ENCODE measurements at places on chromosomes 4 and X.

DNA sequence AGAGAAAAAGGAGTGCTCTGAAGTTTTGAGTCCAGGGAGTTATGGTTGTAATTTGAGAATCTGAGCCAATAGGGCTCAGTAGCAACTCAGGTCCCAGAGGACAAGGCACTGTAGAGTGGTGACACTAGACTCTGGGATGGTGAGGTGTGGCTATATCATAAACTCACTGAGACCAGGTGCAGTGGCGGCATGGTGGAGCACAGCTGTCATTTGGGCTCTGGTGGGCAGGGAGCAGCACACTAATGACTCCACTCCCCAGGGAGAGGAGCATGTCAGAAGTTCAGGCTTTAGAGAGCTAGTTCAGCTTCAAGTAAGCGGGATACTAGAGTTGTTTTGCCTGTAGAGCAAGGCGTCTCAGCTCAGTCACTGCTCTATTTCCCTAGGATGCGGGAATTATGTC lies 165.4 kb upstream of the USP38 start:
- no peak for DNase-seq

GRCh38 chrX:38651625-38652601 lies 90.6 kb downstream of the TSPAN7 start:
- DNase-seq = no peak

DNA sequence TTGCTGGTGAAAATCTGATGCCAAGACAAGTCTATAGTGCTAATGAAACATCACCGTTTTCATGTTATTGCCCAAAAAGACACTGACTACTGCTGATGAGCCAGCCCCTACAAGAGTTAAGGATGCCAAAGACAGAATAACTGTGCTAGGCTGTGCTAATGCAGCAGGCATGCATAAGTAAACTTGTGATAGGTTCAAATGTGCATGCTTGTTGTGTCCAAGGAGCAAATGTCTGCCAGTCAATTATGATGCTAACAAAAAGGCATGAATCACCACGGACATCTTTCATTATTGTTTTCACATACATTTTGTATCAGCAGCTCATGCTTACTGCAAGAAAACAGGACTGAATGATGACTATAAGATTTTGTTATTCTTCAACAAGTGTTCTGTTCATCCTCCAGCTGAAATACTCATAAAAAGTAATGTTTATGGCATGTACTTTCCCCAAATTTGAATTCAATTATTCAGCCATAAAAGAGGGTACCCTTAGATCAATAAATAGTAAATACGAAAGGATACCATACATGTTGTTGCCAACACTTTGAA lies 306.9 kb upstream of the ARSJ start:
- DNase-seq = no peak

DNA sequence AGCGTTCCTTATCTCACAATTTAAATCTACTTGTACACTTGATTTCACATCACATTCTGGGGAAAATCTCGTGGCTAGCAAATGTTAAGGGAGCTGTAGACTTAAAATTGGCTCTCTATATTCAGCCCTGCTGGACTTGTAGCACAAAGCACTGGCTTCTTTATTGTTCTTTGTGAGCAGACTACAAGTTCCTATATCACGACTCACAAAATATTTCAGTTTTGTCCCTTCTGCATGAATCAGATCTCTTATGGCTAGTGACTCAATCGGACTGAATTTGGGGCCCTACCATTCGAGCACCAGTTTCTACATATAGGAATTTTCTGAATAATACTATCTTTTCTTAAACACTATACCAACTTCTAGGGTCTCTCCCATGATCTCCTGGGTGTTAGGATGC lies 390.1 kb downstream of the ADAM29 start:
- no peak for DNase-seq

DNA sequence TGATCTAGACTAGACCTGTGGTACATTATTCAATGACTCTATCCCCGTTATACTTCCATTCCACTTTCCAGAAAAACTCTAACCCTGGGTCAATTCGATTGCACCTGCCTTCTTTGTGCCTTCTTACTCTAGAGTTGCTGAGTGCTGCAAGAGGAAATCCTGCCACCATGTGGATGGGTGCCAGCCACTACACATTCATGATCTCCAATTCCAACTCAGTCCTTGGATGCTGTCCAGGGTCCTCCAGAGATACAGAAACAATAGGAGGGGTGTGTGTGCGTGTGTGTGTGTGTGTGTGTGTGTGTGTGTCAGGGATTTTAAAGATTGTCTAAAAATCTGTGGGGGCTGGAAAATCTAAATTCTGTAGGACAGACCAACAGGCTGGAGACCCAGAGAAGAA lies 42.9 kb upstream of the INTS6L start:
- DNase-seq = peak; percentile 84

DNA sequence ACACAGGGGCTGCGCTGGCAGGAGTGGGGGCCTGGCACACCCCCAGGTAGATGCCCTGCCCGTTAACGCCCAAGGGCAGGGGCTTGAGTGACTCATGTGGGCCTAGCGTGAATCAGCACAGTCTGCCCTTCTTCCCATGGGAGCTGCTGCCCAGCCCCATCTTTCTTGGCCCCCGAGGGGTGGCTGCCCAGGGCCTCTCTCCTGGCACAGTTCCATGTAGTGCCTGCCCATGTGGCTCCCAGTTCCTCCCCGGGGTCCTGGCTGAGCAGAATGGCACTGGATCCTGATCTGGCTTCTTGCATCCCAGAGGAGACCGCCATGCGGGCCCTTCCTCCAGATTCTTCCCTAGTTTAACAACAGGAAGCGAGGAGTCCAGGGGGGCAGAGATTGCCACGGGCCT lies 2.1 kb upstream of the AVPR2 start:
- DNase-seq = no peak

DNA sequence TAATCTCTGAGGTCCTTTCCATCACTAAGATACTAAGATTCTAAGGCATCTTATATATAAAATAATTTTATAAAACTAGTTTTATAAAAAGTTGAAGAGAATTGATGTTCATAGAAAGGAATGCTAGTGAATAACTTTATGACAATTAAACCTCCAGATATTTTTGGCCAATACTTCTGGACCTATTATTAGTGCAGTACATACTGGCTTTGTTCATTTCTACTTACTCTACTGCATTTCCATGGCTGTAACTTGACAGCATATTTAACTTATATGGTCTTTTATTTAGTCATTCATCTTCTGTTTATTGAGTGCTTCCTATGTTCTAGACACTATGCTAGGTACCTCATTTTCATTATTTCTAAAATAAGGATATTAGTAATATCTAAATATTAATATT lies 6.8 kb upstream of the USP53 start:
- no peak for DNase-seq

DNA sequence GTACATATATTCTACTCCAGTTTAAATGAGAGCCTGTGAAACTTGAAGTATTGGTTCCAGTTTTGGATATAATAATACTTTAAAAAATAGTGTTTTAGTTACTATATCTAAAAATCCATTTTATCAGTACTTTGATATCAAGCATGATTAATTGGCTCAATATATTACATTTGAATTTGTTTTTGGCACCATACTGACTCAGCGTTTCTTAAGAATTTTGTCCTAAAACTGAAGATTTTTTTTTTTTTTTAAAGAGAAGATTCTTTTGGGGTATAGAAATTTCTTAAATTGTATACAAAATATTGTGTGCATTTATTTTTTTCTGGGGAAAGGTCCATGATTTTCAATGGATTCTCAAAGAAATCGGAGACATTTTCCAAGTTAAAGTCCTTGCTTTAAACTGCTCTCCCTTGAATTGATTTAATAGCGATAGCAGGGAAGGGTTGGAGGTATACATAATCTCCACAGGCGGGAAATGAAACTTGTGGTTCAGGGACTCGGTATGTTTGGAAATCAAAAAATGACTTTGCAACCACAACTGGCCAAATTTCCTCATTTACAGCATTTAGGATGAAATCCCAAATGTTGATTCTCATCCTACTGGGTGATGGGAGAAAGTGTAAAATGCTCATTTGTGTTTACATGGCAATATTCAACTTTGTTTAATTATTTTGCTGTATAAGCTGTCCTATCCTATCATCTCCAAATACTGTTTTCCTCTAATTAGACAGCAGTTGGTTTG lies 62.3 kb downstream of the TMA16 start:
- no peak for DNase-seq

- DNase-seq = no peak
These were observed 66.8 kb downstream of the AFF2 start for GRCh38 chrX:148567229-148567628.

DNA sequence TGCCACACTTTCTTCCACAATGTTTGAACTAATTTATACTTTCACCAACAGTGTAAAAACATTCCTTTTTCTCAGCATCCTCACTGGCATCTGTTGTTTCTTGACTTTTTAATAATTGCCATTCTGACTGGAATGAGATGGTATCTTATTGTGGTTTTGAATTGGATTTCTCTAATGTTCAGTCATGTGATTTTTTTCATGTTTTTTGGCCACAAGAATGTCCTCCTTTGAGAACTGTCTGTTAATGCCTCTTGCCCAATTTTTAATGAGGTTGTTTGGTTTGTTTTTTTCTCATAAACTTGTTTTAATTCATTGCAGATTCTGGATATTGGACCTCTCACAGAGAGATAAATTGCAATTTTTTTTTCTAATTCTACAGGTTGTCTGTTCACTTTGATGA lies 1195.2 kb downstream of the TECRL start:
- DNase-seq = no peak

GRCh38 chr4:72320223-72320948 lies 248.6 kb downstream of the ADAMTS3 start:
- no peak for DNase-seq

All from KBM-7 (cell line).